Non-pigmented ciliary epithelial cell (primary cell): ENCODE measurements at places on chromosomes 2 and 18.
A peak's percentile ranks its signal among the peaks of the same experiment; 100 is the strongest.

DNA sequence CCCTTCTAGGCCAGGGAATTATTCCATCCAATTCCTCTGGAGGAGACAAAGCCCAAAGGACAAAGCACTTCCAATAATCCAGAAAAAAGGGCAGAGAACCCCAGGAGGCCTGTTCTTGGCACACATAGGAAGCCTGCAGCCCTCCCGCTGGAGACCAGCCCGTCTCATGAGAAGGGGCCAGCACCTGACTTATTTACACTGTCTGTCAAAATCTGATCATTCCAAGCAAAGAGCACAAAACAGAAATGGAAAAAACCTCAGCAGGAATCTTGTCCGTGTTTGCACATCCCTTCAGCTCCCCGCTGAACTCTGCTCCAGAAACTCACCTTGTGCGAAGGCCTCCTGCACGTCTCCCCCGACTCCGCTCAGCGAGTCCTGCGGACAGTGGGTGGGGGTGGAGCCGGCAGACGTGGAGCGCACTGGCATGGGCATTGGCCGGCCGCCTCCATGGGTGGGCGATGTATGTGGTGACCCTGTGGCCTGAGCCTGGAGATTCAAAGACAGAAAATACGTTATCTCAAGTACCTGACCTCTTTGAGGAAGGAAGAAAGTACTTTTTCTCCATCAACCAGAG lies 46.2 kb upstream of the DNMT3A start:
- no peak for DNase-seq

DNA sequence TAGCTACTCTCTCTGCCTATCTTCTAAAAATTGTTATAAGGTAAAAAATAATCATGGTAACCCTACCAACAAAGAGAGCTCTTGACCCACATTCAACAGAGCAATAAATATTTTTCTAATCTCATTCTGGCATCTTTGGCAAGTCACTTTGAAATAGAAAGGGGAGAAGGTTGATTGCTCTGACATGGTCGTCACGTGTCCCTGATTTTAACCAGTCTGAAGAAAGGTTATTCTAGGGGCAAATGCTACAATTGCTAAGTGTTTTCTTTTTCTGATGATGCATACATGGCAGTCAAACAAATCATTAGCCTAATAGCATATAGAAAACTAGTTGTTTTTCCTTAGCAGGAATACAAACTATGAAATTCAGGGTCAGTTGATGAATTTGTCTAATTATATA lies 153.3 kb upstream of the MAP3K20 start:
- DNase-seq: no peak

- DNase-seq: no peak
Observed at GRCh38 chr2:143762176-143762928, 633.1 kb downstream of the ARHGAP15 start.

- no peak for DNase-seq
Observed at GRCh38 chr18:6001867-6002266, 106.5 kb upstream of the TMEM200C start.

GRCh38 chr2:131646669-131647297 lies 119.1 kb downstream of the CCDC74A start:
- DNase-seq: no peak

DNA sequence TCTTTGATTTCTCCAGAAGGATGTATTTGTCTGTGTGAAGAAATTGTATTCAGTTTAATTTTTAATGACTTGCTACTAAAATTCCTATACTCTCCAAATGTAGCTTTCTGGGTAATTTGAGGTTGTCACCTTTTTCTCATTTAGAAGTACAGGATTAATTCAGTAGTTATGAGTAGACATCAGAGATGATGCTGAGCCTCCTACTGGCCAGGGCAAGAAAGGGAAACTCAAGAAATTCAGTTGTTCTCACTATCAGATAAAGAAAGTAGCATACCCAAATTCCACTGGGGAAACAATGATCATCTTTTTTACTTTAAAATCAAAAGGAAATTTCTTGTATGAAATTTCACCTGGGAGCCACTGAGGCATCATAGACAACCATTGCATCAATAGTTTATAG lies 199.4 kb downstream of the SATB2 start:
- no peak for DNase-seq

- no peak for DNase-seq
Observed at GRCh38 chr2:121479882-121480522, 50.7 kb upstream of the RNU4ATAC start.

GRCh38 chr2:44691174-44691785 lies 250.2 kb upstream of the SIX3 start:
- DNase-seq: no peak

DNA sequence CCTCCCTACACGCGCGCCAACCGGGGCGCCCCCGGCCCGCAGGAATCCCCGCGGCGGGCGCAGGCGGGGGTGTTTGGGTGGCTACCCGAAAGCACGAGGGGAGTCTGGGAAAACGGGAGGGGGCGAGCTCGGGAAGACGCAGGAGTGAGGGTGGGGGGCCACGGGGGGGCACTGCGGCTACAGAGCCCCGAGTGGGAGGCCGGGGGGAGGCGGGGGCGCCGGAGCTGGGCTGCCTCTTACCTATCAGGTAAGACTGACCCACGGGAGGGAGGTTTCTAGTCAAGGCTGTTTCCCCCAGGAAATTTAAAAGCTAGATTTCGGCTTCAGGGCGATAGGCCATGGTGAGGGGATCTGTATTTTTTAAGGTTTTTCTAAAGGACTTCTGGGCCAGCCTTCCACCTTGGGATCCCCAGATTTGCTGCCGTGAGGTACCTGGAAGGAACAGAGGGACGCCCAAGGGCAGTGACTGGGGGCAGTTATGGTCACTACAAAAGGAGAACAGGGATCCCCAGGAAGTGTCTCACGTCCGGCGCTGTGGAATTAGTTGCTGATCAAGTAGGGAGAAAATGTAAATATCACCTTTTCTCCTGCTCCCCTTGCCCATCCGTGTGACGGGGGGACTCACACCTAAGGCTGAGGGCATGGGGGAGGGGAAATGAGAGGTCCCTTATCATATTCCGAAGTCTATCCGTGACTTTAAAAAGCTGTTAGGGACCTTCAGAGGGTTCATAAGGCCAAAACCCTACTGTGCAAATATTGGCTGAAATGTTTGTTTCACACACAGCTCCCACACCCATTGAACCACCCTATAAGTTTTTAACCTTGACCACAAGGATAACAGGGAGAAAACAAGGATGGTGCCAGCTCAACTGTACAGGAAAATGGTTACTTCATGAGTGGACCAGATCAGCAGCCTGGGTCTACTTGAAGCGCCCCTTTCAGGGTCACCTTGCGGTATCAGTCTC lies 638 bp upstream of the IRS1 start:
- no peak for DNase-seq

GRCh38 chr2:28395334-28396061 lies 2.8 kb downstream of the FOSL2 start:
- no peak for DNase-seq

GRCh38 chr2:218079943-218080913 lies 11.2 kb downstream of the RUFY4 start:
- no peak for DNase-seq

DNA sequence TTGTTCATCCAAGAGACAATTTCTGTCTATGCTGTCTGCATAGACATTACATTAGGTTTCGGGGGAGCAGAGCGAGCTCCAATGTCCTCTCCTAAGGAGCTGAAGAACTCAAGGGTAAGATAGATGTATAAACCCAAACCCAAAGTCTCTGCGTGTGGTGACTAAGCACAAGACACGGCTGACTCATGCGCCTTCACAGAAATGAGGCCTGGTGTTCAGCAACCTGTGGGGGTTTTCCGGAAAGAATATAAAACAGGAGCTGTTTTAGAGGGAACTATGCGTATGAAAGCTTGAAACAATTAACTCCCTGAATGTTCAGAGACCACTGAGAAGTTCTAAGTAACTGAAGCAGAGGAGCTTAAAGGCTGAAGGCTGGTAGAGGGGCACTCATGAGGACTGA lies 154.7 kb downstream of the SOX11 start:
- DNase-seq: peak; percentile 15

DNA sequence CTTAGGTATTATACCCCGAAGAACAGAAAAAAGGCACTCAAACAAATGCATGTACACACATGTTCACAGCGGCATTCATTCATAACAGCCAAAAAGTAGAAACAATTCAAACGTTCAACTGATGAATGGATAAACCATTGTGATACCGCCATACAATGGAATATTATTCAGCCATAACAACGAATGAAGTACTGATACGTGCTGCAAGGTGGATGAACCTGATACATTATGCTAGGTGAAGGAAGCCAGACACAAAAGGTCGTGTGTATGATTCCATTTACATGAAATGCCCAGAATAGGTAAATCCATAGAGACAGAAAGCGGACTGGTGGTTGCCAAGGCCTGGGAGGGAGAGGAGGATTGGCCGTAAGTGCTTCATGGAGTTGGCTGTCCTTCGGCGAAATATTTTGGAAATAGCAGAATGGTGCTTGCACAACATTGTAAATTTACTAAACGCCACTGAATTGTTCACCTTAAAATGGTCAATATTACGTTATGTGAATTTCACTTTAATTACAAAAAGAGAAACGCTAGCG lies 750 bp upstream of the RMP24 start:
- DNase-seq: peak; percentile 5

- DNase-seq: no peak
Observed at GRCh38 chr2:113857464-113857863, 32.4 kb upstream of the ACTR3 start.

- no peak for DNase-seq
Observed at GRCh38 chr18:2984091-2984490, 28.9 kb downstream of the LPIN2 start.

DNA sequence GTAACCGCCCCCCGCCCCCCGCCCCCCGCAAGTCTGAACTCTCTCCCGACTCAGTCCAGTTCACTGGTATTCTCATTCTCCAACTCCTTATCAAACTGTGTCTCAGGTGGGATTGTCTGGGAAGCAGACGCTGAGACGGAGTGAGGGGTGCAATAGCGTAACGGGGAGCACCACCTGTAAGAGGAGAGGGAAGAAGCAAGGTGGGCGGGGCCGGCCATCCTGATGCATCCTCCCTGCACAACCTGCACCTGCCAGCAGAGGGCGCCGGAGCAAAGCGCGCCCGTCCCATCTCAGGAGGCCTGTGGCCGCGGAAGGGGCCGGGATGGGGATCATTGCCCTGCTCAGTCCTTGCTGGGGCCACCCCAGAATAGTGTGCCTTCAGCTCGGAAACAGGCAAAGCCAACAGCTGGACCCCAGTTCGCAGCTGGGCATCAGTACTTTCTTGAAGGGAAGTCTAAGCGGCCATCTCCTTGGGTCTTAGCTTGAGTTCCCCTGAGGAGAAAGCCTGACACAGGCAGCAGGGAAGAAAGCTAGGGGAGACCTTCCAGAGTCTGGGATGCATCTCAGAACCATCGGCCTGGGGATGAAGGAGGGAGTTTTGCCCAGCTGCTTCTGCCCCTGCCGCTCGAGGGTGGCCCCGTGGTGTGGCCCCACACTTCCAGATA lies 208.0 kb downstream of the TFCP2L1 start:
- no peak for DNase-seq

- no peak for DNase-seq
Observed at GRCh38 chr18:1014509-1014908, 109.8 kb downstream of the ADCYAP1 start.

GRCh38 chr18:57806978-57807285 lies 3.8 kb upstream of the ATP8B1 start:
- DNase-seq: no peak

DNA sequence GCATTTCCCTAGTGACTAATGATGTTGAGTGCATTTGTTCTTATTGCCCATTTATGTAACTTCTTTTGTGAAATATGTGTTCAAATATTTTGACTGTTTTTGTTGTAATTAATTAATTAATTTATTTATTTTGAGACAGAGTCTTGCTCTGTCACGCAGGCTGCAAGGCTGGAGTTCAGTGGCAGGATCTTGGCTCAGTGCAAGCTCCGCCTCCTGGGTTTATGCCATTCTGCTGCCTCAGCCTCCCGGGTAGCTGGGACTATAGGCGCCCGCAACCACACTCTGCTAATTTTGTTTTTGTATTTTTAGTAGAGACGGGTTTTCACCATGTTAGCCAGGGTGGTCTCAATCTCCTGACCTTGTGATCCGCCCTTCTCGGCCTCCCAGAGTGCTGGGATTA lies 71.9 kb downstream of the TAF4B start:
- DNase-seq: no peak

GRCh38 chr2:186950694-186951093 lies 101.7 kb upstream of the ZSWIM2 start:
- no peak for DNase-seq

DNA sequence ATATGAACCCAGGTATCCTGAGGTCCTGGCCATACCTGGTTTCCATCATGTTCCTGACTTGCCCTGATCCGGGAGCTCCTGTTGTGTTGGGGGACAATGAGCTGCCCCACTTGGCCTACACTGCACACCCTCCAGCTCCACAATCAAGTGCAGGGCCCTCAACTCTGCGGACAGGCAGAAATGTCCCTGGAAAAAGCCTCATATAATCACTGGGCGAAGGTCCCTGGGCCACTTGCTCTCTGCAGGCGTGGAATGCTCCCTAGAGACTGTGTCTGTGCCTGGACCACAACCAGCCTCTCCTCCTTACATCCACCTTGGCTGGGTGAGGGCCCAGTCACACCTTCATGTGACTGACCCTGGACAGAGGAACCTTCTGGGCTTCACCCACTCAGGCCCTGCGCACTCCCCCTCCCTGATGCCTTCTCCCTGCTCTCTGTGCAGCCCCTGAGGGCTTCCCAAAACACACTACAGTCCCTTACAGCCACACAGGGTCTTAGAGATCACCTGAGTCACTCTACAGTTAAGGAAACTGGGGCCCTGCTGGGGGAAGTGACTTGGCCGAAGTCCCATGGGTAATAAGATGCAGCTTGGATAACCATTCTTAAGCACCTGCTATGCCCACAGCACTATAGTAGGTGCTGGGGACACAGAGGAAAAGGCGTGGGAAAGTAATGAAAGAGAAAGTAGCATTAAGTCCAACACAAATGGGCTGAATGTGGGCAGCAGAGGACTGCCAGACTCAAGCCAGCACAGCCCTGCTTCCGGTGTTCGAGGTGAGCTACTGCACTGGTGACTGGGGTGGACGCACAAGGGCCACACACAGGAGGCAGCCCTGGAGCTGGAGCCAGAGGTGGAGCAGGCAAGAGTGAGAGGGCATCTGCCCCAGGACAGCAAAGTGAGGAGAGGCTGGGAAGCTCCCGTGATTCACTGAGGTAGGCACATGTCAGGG lies 9.8 kb downstream of the BOLA3 start:
- no peak for DNase-seq

GRCh38 chr2:229578052-229578846 lies 136.1 kb downstream of the DNER start:
- no peak for DNase-seq

- DNase-seq: no peak
Observed at GRCh38 chr18:6434481-6434880, 19.8 kb upstream of the L3MBTL4 start.

DNA sequence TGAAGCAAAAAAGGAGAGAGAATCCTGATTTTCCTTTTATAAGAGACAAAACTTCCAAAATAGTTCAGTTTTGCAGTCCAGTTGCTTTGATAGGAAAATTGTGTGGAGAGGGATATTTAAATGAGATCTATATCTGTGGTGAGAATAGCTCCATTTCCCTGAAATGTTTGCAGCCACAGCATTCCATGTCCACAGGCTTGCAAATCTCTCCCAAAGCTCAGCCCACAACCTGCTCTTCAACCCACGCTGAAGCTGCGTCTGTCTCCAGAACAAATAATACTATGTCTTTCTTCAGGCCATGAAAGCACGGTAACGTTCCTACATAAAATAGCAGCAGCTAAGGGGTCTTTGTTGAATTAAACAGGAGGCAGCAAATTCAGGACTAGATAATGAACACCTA lies 31.8 kb downstream of the TMEM17 start:
- DNase-seq: no peak
